ENCODE measurements at places on chromosomes 12 and 14.

DNA sequence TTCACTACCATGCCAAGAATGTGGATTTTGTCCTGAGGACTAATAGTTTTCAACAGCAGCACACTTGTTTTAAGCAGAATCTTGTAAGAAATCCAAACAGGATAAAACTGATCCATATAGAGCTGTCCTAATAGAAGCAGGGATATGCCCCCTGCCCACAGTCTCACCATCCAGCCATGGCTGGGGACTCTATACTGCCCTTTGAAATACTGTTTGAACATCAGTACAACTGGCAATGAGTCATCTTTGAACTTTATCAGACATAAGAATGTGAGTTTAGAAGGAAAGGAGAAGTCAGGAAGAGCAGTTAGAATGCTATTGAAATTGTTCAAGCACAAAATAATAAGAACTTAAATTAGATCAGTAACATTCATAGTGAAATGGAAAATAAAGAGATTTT lies 3.8 kb upstream of the C12orf42 start:
- DNase-seq, result no peak

DNA sequence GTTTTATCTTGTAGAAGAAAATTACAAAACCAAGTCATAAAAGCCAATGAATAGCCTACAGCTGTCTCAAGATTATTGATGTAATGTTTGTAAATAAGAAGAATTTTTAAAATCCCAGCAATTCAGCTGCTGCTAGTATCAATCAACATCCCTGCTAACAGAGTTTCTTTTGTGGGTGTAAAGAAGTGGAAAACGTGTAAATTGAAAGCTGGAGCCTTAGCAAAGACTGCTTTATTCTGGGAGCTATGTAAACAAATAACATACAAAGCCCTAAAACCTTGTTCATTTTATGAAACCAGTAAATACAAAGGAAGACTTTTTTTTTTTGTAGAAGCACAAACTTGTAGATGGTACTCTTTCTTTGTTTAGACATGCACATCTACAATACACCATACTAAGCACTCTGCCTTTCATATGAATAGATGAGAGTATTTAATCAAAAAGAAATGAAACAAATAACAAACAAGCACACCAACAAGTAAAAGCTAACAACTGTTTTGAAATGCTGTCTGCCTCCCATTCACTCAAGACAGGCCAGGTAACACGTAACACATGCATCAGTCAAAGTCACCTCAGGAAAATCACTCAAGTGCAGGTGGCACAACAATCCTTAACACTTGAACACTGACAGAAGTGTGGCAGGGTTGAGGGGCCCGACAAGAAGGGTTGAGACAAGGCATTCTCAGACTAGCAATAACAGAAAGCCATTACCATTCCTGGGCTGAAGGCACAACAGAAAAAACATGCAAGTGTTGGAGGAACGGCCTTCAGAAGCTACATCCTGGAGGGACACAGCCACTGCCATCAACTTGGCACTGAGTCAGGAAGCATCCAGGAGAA lies 1364.0 kb upstream of the SEL1L start:
- no peak for DNase-seq

- no peak for DNase-seq
Measured at GRCh38 chr14:60786905-60787304, 52.3 kb downstream of the MNAT1 start.

GRCh38 chr14:104286496-104286895 lies 148.1 kb downstream of the KIF26A start:
- DNase-seq, result no peak

- no peak for DNase-seq
Measured at GRCh38 chr12:31406345-31406744, 80.4 kb upstream of the SINHCAF start.

- DNase-seq, result no peak
Measured at GRCh38 chr12:20492251-20492760, 124.0 kb downstream of the PDE3A start.

DNA sequence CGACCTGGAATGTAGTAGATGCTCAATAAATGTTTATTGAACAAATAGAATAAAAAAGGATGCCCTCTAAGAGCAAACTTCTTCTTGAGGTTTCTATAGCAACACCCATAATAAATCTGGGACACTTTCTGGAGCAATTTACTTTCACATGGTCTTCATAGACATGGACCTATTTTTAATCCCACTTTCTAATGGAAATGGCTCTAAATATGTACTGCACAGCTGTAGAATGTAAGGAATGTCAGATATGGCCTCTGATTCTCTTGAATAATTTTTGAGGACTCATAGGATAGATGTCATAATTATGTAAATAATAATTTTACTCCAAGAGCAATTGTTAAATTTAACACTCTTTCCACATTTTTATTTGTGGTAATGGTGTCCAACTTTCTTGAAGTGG lies 133.5 kb upstream of the DAAM1 start:
- no peak for DNase-seq

DNA sequence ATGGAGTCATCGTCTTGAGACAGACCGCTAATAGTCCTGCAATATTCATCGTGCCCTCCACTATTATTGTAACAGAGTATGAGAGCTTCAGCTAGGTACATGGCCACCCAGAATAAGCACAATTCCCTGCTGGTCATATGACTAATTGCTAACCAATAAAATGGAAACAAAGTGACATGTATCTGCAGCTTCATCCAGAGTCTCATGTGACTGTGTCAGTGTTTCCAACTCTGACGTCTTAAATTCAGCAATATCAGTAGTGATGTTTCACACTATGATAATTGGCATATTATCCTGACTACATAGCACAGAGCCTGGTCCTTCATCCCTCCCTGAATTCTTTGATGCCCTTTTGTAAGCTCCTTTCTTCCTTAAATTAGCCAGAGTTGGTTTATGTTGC lies 167.4 kb downstream of the RPS29 start:
- DNase-seq, result no peak

DNA sequence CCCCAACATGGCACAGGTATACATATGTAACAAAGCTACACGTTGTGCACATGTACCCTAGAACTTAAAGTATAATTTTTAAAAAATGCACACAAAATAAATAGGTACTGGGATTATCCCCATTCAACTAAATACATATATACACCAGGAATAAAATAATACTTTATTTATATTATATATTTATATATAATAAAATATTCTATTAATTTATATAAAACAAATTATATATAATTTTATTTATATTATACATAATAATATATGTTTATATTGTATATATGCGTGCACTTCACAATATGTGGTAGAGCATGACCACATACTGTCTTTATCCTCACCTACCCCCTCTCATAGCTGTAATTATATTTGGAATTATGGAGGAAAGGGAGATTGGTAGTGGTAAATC lies 119.1 kb upstream of the TMEM260 start:
- no peak for DNase-seq

DNA sequence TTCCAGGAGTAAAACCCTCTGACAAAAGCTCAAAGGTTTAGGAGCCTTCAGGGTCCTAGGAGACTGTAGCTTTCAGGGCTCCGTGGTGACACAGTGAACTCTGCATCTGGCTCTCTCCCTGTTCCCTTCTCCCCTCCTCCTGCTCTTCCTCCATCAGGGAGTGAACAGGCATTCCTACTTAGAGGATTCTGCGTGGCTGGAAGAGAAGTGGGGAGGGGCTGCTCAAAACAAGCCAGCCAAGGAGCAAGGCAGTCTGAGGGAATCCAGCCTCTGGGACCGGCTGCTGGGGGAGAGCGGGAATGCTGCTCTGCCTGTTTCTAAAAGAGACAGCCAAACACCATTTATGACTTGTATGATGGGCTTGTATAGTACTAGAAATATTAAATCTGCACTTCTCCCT lies 49.5 kb downstream of the RBMS2 start:
- no peak for DNase-seq

All from activated naive CD4-positive, alpha-beta T cell (primary cell).